ENCODE measurements at places on chromosomes 1 and 21.

DNA sequence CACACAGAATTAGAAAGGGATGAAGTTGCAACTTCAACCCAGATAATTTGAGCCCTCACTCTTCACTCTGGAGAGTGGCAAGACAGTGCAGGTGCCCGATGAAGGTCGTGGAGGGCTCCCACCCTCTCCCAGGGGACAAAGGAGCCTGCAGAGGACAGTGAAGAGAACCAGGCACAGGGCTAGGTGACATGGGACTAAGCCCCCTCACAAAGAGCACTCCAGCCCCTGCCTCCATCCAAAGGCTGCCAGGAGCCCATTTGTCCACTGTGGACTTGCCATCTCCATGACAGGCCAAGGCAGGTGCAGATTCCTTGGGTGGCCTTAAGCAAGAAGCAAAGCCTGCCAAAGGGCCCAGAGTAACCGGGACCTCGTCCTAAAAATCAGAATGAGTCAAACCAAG is 15.1 kb downstream of the ERRFI1 start:
- DNase-seq: no peak

DNA sequence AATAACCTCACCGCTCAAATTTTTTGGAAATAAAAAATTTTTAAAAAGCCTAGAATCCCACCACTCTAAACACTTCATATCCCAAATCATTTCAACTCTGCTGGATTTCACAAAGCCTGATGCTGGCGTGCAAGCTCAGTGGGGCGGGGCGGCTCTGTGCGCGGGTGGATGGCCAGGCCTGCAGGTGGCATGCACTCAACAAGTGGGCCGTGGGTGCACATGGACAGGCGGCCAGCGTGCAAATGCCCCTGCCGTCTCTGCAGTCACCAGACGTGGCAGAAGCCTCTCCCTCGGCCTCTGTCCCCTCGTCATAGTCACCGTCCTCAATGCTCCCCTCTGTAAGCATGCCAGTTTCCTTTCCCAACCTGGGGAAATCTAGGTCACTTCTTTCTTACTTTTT is 6.6 kb upstream of the PDE9A start:
- DNase-seq: no peak

GRCh38 chr1:36350659-36351226 is 27.3 kb upstream of the EVA1B start:
- DNase-seq: peak; percentile 34

DNA sequence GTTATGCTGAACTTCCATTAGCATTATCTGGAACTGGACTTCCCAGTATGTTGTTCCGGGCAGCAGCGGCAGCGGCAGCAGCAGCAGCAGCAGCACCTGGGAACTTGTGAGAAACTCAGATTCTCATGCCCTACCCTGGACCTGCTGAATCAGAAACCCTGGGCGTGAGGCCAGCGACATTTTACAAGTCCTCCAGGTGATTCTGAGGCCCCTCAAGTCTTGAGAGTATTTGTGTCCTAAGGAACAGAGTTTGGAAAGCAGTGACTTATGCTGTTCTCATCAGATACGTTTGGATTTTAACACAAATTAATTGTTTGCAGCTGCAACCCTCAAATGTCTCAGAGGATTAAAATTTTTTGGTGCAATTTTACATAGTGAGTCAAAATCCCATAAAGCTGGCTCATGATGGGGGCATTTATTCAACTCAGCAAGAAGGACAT is 157.2 kb upstream of the KAZN start:
- no peak for DNase-seq

- no peak for DNase-seq
These were observed 81.7 kb downstream of the MAN1C1 start for GRCh38 chr1:25698252-25698651.

DNA sequence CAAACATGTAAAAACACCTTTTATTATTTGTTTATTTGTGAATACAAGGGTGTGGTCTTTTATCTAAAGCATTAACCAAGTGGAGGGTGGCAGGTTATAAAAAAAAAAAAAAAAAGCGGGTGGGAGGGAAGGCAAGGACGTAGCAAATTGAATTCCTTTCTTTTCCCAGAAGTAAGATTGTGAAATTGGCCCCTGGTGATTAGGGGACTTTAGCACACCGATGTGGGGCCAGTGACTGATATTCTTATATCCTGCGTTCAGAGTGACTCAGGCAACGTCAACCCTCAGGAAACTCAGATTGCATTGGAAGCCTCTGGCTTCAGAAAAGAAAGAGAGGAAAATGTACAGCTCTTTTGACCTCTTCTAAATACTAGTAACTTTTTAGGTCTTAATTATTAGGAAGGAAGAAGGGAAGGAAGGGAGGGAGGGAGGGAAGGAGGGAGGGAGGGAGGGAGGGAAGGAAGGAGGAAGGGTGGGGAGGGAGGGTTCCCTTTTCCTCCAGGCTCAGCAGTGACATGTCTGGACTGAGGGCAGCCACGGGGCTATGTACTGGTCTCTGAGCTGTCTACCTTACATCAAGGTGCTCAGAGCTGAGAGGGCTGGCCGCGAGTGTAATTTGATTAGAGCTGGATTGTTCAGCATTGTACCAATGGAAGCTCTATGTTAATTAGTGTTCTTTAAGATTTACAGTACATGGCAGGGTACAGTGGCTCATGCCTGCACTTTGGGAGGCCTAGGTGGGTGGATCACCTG is 30.2 kb downstream of the EVA1C start:
- DNase-seq: no peak

DNA sequence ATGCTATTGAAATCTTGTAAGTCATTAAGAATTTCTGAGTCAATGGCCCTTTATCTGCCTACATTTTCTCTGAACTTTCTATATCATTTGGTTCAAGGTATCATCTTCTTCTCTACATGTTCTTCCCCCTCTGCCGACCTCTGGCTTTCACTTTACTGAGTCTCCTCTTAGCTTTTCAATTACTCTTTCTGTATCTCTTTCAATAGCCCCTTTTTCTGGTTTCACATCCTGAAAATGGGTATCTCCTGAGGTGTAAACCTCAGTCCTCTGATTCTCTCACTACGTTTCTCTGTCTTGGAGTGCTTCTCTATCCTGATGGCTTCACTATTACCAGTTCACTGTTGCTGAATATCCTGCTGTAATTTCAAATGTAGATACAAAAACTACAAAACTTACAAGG is 98.9 kb downstream of the LYST start:
- DNase-seq: no peak

DNA sequence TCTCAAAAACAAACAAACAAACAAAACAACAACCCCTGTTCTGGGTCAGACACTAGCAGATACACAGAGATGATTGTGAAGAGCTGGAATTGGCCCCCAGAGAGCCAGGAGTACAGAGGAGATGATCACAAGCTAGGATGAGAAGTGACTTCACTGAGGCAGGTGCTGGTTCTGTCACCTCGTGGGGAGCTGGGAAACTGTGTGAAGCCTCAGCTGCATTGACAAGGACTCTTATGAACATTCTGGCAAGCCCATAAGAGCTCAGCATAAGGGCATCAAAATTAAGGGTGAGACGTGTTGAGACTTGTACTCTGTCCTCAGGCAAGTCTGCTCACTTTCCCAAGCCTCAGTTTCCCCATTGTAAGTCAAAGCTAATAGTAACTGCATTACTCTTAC is 14.7 kb upstream of the PTP4A2 start:
- no peak for DNase-seq

- no peak for DNase-seq
These were observed 78.7 kb downstream of the HMCN1 start for GRCh38 chr1:185812934-185813333.

GRCh38 chr1:209227941-209228340 is 355.6 kb upstream of the CAMK1G start:
- no peak for DNase-seq

GRCh38 chr1:119968068-119968492 is 71.8 kb upstream of the ADAM30 start:
- DNase-seq: peak; percentile 70

DNA sequence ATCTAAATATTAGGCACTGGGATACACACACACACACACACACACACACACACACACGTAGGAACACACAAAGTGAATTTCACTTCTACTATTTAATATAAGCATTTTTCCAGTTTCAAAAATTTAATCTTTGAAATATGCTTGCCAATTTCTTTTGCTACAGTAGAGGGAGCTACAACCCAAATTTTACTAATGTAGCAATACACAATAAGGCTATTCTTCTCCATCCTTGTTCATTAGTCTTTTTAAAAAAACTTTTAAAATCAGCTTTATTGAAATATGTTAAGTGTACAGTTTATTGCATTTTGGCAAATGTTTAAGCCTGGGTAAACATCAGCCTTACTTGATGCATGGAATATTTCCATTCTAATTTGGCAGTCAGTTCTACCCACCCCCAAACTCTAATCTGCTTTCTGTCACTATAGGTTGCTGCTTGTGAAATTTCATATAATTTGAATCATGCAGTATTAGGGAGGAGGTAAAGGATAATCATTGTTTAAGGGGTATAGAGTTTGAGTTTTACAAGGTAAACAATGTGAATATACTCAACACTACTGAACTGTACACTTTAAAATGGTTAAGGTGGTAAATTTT is 93.0 kb upstream of the TENT5C start:
- DNase-seq: no peak

All from activated T-cell treated with anti-CD3 and anti-CD28 coated beads for 4 hours (primary cell).